NCI-H2081 treated with DMSO at 0.1 percent for 48 hours (cell line): ENCODE measurements at places on chromosomes 13 and 19.

GRCh38 chr13:59546178-59546577, 617.5 kb downstream of the DIAPH3 start:
- DNase-seq = no peak

DNA sequence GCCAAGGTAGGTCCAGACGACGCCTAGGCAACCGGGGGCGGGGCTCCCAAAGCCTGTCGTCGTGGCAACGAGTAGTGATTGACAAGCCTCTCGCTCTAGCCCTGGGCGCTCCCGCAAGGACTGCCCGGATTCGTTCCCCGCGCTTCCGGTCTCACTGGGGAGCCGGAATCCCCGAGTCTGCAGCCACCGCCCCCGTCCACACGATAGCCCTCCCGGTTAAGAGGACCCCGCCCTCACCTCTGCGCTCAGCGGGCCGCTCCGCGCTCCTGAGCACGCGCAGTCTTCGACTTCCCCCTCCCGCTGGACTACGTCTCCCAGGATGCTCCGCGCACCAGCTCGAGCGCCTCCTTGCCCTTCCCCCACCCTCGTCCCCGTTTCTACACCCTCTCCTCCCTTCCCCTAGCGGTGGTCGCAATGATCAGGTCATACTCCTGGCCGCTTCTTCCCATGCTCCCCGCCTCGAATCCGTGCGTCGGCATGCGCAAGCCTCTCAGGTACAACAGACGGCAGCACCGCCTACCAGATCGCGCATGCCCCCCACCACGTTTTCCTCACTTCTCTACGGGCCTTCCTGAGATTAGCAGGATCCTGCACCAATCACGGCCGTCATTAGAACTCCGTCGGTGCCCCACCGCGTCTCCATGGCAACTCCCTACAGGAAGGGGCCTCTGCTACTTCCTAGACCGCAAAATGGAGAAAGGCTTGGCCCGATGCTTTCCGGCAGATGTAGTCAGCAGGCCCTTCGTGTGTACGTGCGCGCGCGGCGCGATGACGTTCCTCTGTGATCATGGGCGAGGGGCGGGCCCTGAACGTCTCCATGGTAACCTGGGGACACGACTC, at the start of gene MZF1:
Gene MZF1 (minus strand): TSS at position 518 of the 840 bp plus-strand sequence. CDS start 1,946 bp downstream, outside the sequence.
- DNase-seq = no peak

- no peak for DNase-seq
These were observed 154.2 kb downstream of the LHFPL6 start for GRCh38 chr13:39448834-39449233.

DNA sequence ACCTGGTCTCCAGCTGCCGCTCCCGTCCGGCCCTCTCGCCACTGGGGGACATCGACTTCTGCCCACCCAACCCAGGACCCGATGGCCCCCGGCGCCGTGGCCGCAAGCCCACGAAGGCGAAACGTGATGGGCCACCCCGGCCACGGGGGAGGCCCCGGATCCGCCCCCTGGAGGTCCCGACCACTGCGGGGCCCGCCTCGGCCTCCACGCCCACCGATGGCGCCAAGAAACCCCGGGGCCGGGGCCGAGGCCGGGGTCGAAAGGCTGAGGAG, 6.7 kb downstream of the PRR12 start:
- DNase-seq = no peak

GRCh38 chr19:16584248-16585093, 12.3 kb upstream of the SLC35E1 start:
- peak; percentile 1 for DNase-seq
